ENCODE measurements at places on chromosomes 1 and 21.

GRCh38 chr1:160291248-160292220 lies 6.6 kb upstream of the PEX19 start:
- DNase-seq, result peak; percentile 71

DNA sequence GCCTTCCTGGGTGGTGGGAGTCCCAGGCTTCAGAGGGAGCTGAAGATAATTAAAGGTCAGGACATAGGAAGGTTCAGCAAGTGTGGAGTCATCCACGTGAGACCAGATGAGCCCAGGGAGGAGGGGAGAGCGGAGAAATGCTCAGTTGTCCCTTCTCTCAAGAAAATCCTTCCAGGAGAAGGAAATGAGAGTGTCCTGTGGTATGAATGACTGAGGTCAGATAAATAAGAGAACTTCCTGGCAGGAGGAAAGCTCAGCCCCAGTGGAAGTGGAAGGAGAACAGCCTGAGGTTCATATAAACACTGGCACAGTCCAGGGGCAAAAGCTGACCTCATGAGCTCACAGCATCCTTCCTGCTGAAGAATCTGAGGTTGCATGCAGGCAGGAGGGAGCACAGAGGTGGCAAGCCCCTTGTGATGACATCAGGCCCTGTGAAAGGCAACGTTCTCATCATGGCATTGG lies 97.6 kb downstream of the NAV1 start:
- DNase-seq, result peak; percentile 13

DNA sequence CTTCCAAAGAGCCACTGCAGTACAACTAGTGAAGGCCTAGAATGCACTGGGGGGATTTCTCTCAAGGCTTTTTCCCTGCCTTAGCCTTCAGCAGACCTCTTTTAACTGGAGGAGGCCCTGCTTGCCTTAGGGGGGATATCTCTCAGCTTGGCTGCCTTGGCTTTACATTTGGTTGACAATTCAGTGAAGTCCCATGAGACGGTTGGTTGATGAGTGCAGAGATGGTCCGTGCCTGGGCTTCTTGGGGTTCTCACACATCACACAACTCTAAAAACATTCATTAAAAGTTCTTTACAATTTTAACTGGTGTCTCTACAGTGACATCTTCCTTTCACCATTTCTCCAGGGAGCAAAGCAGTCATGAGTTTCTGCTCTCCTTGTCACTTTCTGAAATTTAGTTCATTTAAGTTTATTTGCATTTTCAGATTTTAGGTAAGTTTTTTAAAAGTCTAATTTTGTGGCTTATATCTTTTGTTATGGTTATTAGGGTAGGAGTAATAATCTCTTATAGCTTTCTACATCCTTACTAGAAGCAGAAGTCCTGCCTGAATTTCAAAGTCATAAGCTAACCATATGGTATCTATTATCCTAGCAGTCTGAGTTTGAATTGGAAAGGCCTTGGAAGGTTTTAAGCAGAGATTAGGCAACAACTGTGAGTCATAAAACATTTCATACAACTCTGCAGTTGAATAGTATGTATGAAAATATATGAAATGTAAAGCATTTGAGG lies 487.6 kb downstream of the DPYD start:
- DNase-seq, result no peak

- no peak for DNase-seq
Observed at GRCh38 chr1:200518524-200518923, 102.0 kb downstream of the KIF14 start.

DNA sequence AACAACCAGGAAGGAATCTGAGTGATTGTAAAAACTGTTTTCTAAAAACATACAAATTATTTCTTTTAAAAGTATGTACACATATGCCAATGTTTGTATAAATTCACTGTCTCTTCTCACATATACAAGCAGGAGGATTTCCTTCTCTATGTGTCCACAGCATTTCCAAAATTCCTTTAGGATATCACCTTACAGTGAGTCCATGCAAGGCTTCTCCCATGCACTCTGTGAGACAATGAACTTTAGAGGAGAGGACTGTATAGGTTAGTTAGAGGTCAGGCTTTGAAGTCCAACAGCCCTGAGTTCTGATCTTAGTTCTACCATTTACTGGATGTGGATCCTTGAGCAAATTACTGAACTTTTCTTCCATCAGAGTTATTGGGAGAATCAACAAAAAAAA lies 34.1 kb upstream of the USH2A start:
- DNase-seq, result no peak

- no peak for DNase-seq
Observed at GRCh38 chr1:89391686-89392085, 27.8 kb downstream of the GBP6 start.

DNA sequence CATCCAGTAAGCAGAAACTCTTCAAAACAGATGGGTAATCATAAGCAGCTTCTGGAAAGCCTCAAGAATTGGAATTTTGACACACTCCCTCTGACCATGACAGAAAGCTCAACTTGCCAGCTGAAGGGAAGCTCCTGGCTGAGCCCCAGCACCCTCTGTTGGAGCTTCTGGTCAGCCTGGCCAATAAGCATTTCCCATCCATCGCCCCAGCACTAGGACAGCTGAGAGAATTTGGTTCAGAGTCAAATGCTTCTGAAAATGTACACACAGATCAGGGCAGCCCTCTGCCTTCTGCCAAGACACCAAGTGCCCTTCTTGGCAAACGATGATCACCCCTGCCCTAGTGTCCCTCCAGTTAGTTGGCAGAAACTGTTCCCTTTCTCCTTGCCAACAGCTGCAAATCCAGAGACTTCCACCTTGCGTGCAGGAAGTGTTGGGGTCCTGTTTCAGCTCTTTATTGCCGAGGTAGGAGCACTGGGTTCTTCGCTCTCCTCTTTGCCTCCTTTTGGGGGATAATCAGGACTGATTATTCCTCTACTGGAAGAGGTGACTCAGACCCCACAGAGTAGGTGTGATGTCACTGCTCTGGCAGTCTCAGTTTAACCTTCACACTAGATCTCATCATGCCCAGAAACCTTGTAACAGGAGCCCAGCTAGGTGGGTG lies 11.9 kb downstream of the PIGV start:
- DNase-seq, result no peak

DNA sequence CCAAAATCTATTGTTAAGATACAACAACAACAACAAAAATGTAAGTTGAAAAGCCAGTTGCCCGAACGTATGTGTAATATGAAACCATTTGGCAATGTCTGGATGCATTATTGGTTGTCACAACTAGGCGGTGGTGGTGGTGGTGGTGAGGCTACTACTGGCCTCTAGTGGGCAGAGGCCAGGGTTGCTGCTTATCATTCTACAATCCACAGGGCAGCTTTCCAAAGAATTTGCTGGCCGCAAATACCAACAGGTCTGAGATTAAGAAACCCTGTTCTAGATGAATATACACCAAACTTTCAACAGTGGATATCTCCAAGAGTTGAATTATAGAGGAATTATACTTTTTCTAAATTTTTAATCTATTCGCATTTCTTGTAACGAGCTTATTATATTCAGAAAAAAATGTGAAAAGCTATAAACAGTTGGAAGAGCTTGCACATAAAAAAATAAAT lies 26.8 kb upstream of the ZNF697 start:
- DNase-seq, result peak; percentile 78

- no peak for DNase-seq
Observed at GRCh38 chr1:246404078-246404477, 103.0 kb downstream of the SMYD3 start.

- no peak for DNase-seq
Observed at GRCh38 chr1:27954186-27954585, 5.6 kb upstream of the XKR8 start.

GRCh38 chr1:11727119-11727518 lies 8.8 kb upstream of the AGTRAP start:
- DNase-seq, result no peak

DNA sequence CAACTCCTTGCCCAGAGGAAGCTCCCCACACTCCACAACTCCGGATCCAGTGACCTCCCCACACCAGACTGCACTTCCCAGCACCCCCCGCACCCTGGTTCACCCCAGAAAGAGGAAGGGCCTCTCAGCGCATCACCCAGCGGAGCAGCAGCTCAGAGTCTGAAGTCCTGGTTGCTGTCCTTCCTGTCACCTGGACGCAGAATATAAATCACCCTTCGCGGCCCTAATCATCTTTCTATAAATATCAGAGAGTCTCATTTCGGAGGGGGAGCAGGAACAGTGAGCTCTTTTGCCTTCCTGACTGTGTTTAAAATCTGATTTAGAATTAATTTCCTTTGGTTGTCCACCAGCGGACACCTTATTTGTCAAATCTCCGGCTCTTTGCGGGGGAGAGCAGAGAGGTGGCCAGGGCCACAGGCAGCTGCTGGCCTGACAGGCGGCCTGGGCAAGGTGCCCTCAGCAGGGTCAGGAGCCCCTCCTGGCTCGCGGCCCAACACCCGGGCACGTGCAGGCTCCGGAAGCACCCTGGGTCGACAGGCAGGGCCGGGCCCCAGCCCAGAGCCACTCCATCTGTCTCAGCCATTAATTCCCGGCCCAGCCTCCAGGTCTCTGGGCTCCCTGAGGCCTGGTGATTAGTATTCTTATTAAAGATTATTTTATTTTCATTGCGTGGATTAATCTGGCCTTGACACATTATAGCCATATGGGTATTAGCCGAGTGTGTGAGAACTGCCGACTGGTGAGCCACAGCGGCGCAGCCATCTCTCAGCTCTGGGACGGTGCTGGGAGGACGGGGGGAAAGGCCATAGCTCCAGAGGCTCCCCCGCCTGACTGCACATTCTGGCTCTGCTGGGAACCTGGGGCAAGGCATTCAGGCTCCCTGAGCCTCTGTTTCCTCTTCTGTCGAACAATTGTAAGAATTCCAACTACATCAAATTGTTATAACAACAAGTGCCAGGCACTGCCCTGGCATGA lies 19.7 kb downstream of the EPHA8 start:
- no peak for DNase-seq

DNA sequence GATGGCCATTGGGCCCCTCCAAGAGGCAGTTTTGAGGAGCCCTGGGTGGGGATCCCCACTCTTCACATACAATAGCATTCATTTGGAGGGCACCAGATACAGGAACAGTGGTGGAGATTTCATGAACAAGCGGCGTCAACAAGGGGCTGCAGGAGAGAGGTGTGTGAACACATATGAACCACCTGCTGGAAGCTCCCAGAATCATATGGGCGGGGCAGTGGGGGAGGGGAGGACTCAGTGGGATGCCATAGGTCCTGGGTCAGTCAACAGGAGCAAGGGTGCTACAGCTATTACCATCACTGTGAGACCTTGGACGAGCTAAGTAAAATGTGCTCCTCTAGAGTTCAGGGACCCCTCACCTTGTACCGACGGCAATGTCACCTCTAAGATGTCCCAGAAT lies 100.4 kb upstream of the IRF2BP2 start:
- no peak for DNase-seq

GRCh38 chr1:79059341-79059740 lies 52.8 kb upstream of the ADGRL4 start:
- no peak for DNase-seq

DNA sequence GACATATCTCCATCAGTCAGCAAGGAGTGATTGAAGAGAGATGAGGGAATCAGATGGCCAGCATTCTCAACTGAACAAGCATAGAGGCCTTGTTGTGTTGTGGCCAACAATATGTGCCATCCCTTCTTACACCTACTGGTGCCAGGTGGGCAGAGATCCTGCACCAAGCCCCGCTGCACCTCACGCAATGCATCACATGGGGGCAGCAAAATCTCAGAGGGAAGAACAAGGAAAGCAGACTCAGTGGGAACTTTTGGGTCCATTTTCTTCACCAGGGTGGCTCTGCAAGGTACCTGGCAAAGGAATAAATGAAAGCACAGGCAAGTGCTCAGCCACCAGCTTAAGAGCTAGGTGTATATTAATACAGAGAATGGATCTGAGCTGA lies 33.2 kb downstream of the HSD3B2 start:
- DNase-seq, result no peak

DNA sequence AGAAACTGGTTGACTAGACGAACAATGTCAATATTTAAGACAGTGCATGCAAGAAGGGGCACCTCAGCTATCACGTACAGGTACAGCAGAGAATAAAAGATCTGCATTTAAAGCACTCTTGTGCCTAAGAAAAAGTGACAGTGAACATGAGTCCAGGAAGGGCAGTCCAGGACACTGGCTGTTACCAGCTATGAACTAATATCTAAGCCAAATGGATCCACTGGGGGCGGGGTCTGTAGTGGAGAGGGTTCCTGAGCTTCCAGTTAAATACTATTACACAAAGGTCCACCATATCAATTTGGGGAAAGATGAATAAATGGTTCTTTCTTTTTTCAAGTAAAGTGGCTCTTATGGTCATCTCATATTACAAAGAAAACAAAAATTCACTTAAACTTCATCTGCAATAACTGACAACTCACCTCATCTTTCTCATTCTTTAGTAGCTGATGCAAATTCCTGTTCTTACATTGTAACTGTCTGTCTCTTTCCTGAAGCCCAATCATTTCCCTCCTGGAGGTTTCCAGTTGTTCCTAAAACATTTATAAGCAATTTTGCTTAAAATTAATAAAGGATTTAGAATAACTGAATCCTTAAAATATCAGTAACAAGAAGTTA lies 24.5 kb downstream of the SSX2IP start:
- no peak for DNase-seq

GRCh38 chr1:17110555-17110926 lies 8.7 kb downstream of the PADI2 start:
- DNase-seq, result no peak

DNA sequence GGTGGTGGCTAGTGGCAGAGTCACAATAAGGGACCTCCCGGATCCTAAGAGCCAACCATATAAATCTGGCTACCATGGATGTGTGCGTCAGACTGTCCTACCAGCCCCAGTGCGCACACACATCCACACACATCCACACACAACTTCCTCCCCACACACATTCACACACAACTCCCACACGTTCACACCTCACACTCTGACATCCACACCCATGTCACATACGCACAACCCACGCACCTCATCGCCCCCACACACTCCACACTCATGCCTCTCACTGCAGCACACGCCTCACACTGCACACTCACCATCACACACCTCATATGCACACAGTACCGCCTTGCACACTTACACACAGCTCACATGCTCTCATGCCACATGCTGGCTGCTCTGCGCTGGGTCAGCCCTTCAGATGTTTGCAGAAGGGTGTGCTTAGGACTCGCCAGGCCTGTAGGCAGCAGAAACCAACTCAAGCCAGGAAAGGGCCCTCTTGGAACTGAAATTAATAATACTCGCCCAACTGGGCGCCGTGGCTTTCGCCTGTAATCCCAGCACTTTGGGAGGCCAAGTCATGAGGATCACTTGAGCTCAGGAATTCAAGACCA lies 3.0 kb downstream of the LDLRAD2 start:
- DNase-seq, result no peak

GRCh38 chr1:174812656-174813055 lies 187.1 kb upstream of the CACYBP start:
- no peak for DNase-seq

- DNase-seq, result no peak
Observed at GRCh38 chr1:89790592-89790991, 30.2 kb upstream of the LRRC8D start.

DNA sequence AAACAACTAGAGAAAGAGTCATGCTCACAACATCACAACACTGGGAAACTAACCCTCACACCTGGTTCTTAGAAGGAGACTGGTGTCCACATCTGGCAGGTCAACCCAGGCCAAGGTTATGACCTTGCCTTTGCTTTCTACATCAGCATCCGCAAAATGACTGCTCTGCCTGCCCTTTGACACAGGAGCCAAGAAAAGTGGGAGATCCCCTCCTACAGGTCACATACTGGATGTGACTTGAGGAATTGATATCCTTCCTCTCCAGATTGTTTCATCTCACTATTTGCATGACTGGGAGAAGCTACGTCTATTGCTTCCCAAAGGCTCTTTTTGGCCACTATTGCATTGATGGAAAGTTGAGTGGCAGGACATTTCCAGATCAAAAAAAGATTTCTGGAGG lies 115.5 kb downstream of the MIS18A start:
- DNase-seq, result no peak
